ENCODE measurements at places on chromosomes 1 and 21. TPM values are rescaled to one million over a fixed set of nuclear protein-coding genes. Genes with fewer than 3 reads are reported as not detected.

Gene SMCP
- total RNA-seq: not detected

Gene HSF2BP
- total RNA-seq: 1.8 TPM

Gene REG4
- total RNA-seq: not detected

Gene PLA2G2C
- not detected for total RNA-seq

Gene CADM3
- 15.2 TPM for total RNA-seq

Gene OR10J4
- not detected for total RNA-seq

Gene NUDT4B
- total RNA-seq: 40.0 TPM

Gene SIKE1
- total RNA-seq: 41.0 TPM

Gene ADAMTSL4
- 31.8 TPM for total RNA-seq

Gene OR10J1
- not detected for total RNA-seq

Gene TMEM81
- total RNA-seq: 3.2 TPM

Gene DNM3
- total RNA-seq: 6.6 TPM

Measured in breast epithelium (tissue), 4 donors.